Activated CD4-positive, alpha-beta T cell treated with anti-CD3 and anti-CD28 coated beads, Interleukin-10, Interleukin-2, amounts not matched to agents 100 ng/mL and 50 ng/mL, durations not matched to agents 16 hours and 8 hours (primary cell): ENCODE measurements at places on chromosomes 13 and 19.

GRCh38 chr13:24663586-24663985 lies 16.6 kb upstream of the ATP12A start:
- no peak for DNase-seq

DNA sequence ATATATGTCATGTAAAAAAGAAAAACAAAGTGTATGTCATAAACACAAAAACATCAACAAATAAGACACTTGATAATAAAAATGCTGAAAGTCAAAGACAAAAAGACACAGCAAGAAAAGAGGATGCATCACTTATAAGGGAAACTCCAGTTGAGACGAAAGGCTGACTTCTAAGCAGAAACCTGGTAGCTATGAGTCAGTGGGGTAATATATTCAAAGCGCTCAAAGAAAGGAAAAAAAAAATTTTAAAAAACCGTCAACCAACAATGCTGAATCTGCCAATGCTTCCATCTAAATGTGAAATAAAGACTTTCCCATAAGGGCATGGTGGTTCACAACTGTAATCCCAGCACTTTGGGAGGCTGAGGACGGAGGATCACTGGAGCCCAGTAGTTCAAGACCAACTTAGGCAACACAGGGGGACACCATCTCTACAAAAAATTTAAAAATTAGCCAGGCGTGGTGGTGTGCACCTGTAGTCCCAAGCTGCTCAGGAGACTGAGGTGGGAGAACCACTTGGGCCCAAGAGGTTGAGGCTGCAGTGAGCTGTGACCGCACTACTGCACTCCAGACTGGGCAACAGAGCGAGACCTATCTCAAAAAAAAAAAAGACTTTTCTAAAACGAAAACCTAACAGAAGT lies 24.0 kb downstream of the USP12 start:
- DNase-seq, result peak; percentile 72

DNA sequence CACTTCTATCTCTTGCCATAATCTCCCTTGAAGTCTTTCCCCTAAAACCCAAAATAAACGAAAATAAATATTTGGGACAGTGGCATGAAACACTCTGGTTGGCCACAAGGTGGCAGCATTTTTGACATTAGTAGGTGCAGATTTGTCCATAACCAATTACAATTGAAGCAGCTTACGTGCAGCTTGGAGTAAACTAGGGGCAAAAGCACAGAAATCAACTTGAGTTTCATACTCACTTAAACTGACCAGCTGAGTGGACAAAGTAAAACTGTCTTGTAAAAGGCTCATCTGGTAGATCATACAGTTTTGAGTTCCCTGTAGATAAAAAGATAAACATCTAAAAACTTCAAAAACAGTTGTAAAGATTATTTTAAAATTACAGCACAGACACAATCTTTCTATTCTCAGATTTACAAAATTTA lies 18.8 kb downstream of the PDCD5 start:
- peak; percentile 69 for DNase-seq

- no peak for DNase-seq
These were observed 37.2 kb downstream of the SLITRK1 start for GRCh38 chr13:83845106-83845505.

- no peak for DNase-seq
These were observed 29.9 kb downstream of the SERP2 start for GRCh38 chr13:44403461-44404056.

DNA sequence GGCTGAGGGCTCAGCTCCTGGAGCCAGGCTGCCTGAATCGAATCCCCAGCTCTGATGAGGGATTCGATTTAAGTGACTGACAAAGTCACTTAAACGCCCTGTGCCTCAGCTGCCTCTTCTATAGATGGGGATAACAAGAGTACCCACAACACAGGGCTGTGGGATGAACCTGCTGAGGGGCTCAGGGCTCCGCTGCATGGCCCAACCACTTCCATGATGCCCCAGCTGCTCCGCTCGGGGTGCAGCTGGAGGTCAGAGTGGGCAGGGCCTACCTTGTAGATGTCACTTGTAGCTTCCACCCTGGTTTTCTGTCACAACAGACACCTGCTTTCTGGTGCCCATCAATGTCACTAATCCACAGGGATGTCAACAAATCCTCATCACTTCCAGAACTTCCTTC lies 39.2 kb downstream of the STK24 start:
- no peak for DNase-seq

DNA sequence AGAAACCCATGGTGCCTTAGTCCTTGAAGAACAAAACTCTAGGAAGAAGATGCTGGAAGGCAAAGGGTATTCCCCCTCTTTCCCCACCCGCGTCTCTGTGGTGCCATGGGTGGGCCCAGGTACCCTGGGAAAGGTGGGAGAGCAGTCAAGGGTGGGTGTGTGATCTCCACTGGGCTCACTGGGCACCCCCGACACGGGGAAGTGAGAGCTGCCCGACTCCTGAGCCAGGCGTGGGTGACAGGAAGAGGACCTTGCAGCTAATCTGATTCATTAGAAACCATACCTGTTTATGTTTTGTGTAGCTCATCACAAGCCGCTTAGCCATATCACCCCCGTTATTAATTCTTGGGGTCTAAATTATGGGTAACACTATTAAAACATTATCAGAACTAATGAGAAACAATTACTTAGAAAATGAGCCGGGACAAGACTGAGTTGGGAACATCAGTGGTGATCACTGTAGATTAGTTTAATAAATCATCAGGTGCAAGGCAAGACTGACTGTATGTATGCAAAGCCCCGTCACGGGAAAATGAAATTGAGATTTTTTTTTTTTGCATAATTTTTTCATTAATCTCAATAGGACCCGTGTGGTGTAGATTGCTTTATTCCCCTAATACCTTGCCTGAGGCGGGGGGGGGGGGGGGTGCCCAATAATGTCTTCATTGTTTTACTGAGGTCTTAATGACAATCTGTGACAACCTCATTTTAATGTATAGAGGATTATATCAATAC lies 77.3 kb downstream of the ZIC5 start:
- DNase-seq, result no peak

DNA sequence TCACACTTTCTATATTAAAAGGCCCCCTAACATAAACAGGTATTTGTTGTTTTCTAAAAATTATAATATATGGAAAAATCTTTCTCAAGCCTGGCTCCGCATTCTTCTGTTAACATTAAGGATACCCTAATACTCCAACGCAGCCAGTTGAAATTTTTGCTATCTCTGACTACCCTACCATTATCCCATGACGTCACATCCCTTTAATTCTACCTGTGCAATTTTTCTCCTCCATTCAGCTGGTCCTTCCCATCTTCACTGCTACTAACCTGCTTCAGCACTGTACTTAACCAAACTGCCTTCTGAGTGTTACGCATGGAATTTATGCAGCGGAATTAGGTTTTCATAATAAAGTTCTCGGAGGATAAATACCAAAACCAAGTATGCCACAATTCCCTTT lies 1.0 kb downstream of the MRPS31 start:
- no peak for DNase-seq

DNA sequence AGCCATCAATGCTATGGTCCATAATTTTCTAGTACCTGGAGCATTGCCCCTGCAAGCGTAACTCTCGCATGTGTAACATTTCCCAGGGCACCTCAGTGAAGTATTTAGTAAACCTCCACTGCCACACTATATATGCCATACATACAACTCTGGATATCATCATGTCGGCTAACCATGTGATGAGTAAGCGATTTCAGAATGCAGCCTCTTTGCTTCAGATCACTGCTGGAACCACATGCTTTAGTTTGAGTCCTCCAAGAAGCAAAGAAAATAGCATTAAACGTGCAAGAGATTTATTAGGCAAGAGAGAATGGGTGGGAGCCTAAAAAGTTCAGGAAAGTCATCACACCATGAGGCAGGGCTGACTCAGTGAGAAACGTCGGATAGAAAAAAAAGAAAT lies 635.6 kb upstream of the SLITRK5 start:
- DNase-seq, result no peak

GRCh38 chr13:85420136-85420535 lies 379.1 kb downstream of the SLITRK6 start:
- no peak for DNase-seq

DNA sequence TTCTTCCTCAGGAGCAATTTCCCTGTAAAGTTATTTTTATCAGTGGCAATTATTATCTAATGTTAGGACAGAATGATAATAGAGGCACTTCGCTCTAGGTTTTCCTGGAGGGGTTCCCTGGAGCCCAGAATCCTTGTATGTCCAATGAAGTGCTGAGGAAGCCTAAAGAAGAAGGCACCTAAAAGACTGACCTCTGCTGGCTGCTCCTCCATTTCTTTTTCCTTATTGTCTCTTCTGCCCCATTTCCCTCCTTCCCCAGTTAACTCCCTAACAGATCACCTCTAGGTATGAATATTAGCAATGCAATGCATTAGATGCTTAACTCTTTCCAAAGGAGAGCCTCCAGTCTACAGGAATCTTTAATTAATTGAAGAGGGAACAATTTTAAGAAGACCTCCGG lies 985.4 kb downstream of the DIAPH3 start:
- DNase-seq, result no peak

GRCh38 chr13:68490594-68490993 lies 1260.5 kb upstream of the PCDH9 start:
- no peak for DNase-seq

GRCh38 chr13:111215081-111216047 lies 100.3 kb downstream of the ARHGEF7 start:
- no peak for DNase-seq

- DNase-seq, result no peak
These were observed 30.0 kb upstream of the ATP12A start for GRCh38 chr13:24650161-24650560.

GRCh38 chr19:11534948-11535347 lies 3.7 kb upstream of the CNN1 start:
- no peak for DNase-seq

DNA sequence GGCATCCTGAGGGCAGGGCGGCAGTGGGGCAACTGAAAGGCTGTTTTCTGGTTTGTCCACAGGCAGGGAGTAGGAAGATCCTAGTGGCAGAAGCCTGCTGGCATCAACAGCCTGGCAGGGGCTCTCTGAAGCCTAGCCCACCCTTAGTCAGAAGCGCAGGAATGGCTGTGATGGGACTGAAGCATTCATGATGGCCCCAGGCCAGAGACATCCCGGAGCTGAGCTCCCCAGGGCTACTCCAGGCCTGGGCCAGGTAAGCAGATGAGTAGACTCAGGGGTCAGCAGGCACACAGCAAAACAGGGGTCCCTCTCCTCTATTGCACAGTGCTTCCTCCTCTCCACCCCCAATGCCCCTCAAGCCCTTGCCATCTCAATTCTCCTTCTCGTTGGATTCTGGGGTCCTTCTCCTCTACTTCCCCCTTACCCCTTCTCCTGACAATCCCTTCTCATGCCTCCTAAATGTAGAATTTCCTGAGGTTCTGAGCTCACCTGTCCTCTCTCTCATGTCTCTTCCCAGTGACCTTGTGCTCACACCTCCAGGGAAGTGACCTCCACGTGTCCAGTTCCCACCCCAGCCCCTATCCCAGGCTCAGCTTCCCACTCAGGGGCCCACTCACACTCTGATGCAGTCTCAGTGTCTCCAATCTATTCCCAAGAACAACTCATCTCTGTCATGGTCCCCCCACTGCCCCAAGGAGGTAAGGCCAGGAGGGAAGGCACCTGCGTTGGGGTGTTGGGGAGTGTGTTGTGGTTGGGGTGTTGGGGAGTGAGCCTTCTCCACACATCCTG lies 158.7 kb upstream of the ZNF507 start:
- DNase-seq, result no peak

DNA sequence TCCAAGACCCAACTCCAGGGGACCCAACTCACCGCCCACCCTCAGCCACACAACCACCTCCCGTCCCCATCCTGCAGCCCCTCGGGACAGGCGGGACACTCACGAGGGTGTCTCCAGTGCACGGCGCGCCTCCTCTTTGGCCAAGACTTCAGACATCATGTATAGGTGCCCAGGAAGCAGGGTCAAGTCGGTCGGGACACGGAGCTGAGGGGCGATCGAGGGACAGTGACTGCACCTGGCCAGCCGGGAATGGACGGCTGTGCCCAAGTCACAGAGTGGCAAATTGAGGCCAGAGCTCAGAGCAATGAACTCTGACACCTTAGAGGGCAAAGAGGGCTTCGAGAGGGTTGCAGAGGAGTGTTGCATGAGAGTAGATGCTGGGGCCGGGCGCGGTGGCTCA lies 8.8 kb downstream of the STAP2 start:
- no peak for DNase-seq

DNA sequence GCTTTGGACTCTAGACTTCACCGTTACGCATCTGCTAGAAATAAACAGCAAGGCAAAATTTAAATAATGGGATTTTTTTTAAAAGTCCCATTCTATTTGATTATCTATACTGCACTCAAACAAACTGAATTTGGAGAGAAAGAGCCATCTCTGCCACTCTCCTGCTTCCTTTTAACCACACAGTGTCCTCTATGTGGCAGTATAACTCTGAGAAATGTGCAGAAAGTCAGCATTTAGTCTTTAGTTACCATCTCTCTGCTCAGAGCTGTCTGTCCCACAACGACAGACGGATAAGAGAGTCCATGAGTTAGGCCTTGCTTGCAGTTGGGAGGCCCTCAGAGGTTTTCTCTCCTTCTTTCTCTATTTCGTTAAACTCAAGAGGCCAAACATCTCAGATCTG lies 21.2 kb downstream of the CCNA1 start:
- DNase-seq, result no peak

GRCh38 chr13:102593466-102593865 lies 3.3 kb upstream of the TPP2 start:
- DNase-seq, result no peak

- DNase-seq, result no peak
These were observed at the start of gene DCLK1 for GRCh38 chr13:36131222-36131930. DCLK1 (minus strand) TSS chr13:36131382.

DNA sequence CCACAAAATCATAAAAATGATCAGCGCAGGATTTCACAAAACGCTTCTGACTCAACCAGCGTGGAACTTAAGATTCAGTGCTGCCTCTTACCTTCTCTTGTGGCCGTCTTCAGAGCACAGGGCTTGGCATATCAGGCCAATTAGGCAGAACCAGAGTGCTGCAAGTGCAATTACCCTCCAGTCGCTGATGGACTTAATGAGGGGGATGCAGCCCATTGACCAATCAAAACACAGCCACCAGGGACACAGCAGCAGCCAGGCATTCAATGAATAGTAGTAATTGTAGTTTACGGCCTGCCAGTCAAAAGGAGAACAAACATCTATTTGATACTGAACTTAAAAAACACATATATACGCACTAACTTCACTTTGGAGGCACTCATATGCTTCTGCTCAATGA lies 38.2 kb downstream of the TMTC4 start:
- no peak for DNase-seq
